Activated CD4-positive, alpha-beta memory T cell treated with anti-CD3 and anti-CD28 coated beads for 36 hours (primary cell): ENCODE measurements at places on chromosomes 2 and 18.
A peak's percentile ranks its signal among the peaks of the same experiment; 100 is the strongest.

DNA sequence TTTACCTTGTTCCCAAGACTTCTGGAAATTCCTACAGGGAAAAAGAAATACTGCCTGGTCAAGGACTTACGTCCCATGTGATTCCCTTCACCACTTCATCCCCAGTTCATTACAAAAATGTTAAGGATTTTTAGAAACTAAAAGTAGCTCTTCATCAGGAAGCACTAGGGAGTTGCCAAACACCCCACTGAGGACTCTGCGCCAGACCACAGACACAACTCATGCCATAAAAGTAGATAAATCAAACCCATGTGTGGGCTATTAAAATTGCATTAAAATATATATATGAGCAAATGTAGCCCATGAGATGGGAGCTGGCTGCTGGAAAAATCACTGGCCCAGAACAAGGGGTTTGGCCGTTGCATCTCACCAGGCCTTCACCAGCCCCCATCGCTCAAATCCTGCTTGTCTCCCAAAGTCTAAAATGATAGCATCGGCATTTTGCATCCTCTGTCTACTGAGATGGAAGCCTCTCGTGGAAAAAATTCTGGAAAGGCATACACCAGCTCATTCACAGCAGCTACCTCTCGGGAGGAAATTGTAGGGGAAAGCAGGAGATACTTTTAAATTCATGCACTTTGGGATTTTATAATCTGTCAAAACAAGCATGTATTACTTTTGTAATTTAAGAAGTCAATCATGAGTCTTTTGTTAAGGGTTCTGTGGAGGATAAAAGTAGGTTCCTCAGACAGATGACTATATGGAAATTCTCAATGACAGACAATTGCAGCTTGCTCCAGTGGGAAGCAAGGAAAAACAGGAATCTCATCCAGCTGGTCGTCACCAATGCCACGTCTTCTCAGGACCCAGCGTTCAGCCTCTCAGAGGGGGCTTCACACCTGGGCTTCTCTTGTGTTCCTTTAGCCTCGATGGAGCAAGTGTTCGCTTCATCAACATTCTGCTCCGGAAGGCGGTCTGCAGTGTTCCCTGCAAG, 113.9 kb downstream of the MREG start:
- H3K36me3 ChIP-seq, result no peaks in the 10 kb centered on the region
- DNase-seq, result no peak
- peaks cover 14% of the 10 kb centered on the region for H3K27me3 ChIP-seq
- H3K27ac ChIP-seq, result no peak overlapping the region
- H3K4me3 ChIP-seq, result no peak overlapping the region

GRCh38 chr18:50720325-50720674, 99.5 kb downstream of the MRO start:
- no peaks in the 10 kb centered on the region for H3K4me1 ChIP-seq
- H3K27me3 ChIP-seq, result peaks cover 1% of the 10 kb centered on the region
- no peak overlapping the region for H3K27ac ChIP-seq

- H3K4me1 ChIP-seq, result no peaks in the 10 kb centered on the region
- no peak overlapping the region for H3K4me3 ChIP-seq
- no peak for DNase-seq
- H3K27me3 ChIP-seq, result no peaks in the 10 kb centered on the region
Measured at GRCh38 chr18:28284132-28284531, 107.2 kb upstream of the CDH2 start.

DNA sequence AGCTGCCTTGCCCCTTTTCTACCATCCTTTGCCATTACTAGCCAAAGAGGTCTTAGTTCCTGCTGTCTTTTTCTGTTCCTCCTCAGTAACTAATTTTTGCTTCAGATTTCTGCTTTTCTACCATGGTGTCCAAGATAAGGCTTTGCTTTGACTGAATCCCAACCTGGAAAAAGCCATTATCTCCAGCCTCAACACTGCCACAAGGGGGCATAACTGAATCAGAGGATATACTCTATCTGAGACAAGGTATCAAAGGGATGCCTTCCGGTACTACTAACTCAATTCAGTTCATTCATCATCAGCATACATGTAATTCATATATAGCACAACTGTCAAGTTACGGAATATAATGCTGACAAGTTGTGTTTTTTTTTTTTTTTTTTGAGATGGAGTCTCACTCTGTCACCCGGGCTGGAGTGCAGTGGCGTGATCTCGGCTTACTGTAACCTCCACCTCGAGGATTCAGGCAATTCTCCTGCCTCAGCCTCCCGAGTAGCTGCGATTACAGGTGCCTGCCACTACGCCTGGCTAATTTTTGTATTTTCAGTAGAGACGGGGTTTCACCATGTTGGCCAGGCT, 11.4 kb downstream of the OSGEPL1 start:
- peak; percentile 45 for DNase-seq
- H3K4me1 ChIP-seq, result no peaks in the 10 kb centered on the region
- H3K27ac ChIP-seq, result no peak overlapping the region
- peaks cover 12% of the 10 kb centered on the region for H3K36me3 ChIP-seq
- H3K4me3 ChIP-seq, result no peak overlapping the region

GRCh38 chr2:128495996-128496547, 177.4 kb upstream of the HS6ST1 start:
- no peak for DNase-seq
- no peaks in the 10 kb centered on the region for H3K36me3 ChIP-seq
- no peaks in the 10 kb centered on the region for H3K4me1 ChIP-seq

DNA sequence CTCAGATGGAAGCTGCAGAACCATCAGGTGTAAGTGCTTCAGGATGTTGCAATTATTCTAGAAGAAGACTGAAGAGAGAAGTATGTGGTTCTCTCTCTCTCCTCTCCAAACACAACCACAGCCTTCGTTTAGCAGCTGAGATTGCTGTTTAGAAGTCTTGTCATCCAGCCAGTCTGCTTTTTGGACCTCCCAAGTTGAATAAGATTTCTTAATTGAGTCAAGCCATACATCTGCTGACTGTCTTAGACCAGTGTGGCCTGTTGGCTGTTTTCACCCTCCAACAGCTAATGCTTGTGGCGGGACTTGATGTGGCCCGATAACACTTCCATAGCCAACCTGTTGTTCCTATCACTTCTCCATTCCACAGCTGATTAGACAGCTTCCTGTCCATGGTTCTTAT, 91.3 kb upstream of the TMEM17 start:
- H3K4me1 ChIP-seq, result no peaks in the 10 kb centered on the region
- H3K27me3 ChIP-seq, result peaks cover 6% of the 10 kb centered on the region
- DNase-seq, result no peak
- H3K36me3 ChIP-seq, result no peaks in the 10 kb centered on the region
- H3K27ac ChIP-seq, result no peak overlapping the region
- no peak overlapping the region for H3K4me3 ChIP-seq

- DNase-seq, result no peak
- no peak overlapping the region for H3K27ac ChIP-seq
- peaks cover 32% of the 10 kb centered on the region for H3K4me1 ChIP-seq
- no peak overlapping the region for H3K4me3 ChIP-seq
Measured at GRCh38 chr2:148048475-148049221, 27.8 kb downstream of the MBD5 start.

- H3K27me3 ChIP-seq, result no peaks in the 10 kb centered on the region
- H3K27ac ChIP-seq, result no peak overlapping the region
- no peak for DNase-seq
- H3K36me3 ChIP-seq, result no peaks in the 10 kb centered on the region
Measured at GRCh38 chr18:34315591-34316352, 91.1 kb upstream of the NOL4 start.

- H3K27ac ChIP-seq, result no peak overlapping the region
- DNase-seq, result peak; percentile 70
- peaks cover 2% of the 10 kb centered on the region for H3K4me1 ChIP-seq
Measured at GRCh38 chr2:127049927-127050802, 56.8 kb downstream of the BIN1 start.

DNA sequence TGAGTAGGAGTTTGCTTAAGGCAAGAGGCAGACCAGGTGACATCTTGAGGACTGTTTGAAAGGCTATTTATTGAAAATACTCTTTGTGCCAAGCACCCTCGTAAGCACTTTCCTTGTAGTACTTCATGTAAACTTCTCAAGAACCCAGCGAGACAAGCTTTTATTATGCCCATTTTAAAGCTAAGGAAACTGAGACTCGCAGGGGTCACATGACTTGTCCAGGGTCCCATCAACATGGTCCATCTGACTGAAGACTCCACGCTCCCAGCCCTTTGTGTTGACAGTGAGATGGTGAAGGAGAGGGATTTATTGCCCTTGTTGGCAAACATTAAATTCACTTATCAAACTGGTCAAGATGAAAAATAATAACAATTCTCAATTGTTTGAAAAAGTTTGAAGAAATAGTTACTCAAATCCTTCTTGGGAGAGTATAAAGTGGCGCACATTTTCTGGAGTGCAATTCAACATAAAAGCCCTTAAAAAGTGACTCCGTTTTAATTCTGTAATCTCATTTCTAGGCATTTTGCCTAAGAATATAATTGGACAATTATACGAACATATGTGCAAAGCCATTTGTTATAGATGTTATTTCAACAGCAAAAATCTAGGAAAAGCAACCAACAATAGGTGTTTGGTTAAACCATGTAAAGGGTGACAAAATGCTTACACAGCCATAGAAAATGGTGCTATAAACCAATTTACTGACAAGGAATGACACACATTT, 270.5 kb upstream of the NCKAP5 start:
- H3K27ac ChIP-seq, result no peak overlapping the region
- no peaks in the 10 kb centered on the region for H3K36me3 ChIP-seq
- DNase-seq, result no peak
- H3K27me3 ChIP-seq, result no peaks in the 10 kb centered on the region
- no peak overlapping the region for H3K4me3 ChIP-seq

GRCh38 chr2:238130111-238130695, 8.3 kb upstream of the KLHL30 start:
- H3K27ac ChIP-seq, result no peak overlapping the region
- H3K4me1 ChIP-seq, result no peaks in the 10 kb centered on the region
- H3K27me3 ChIP-seq, result no peaks in the 10 kb centered on the region
- no peak overlapping the region for H3K4me3 ChIP-seq
- no peak for DNase-seq
- H3K36me3 ChIP-seq, result no peaks in the 10 kb centered on the region

GRCh38 chr2:191676790-191677645, 918 bp upstream of the NABP1 start:
- peak overlapping the region; percentile 96 for H3K4me3 ChIP-seq
- H3K27me3 ChIP-seq, result peaks cover 2% of the 10 kb centered on the region
- H3K4me1 ChIP-seq, result peaks cover 38% of the 10 kb centered on the region
- peaks cover 29% of the 10 kb centered on the region for H3K36me3 ChIP-seq
- peak; percentile 76 for DNase-seq

DNA sequence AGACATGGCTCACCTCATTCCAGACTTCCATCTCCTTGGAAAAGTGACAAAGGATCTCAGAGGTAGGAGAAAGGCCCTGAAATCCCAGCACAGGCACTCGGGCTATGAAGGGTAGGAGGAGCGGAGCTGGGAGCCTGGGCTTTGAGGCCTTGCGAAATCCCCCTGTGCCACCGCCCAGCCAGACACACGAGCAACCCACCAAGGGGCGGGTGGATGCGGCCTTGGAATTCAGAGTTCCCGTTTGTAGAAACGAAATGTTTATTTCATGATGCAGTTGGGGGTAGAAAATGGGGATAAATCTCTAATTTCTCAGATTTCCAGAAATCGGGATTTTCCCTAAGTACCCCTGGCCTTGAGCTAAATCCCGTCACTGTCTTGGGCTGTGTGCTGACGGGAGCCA, 177.1 kb upstream of the HDAC4 start:
- no peak overlapping the region for H3K27ac ChIP-seq
- no peak overlapping the region for H3K4me3 ChIP-seq
- no peaks in the 10 kb centered on the region for H3K27me3 ChIP-seq
- DNase-seq, result no peak
